NCI-H2081 treated with DMSO at 0.1 percent for 48 hours (cell line): ENCODE measurements at places on chromosomes 12 and 14.

DNA sequence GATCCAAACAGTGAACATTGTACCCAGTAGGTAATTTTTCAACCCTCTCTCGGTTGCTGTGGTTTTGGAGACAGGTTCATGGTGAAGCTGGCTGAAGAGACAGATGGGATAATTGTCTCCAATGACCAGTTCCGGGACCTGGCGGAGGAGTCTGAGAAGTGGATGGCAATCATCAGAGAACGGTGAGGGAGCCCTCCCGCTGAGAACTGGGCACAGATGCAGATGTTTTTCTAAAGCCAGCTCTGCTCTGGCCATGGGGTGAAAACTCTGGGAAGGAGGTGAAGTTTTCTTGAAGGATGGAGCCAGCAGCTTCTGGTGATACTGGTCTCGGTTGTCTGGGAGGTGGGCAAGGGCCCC is 6.2 kb downstream of the KHNYN start:
- no peak for DNase-seq

DNA sequence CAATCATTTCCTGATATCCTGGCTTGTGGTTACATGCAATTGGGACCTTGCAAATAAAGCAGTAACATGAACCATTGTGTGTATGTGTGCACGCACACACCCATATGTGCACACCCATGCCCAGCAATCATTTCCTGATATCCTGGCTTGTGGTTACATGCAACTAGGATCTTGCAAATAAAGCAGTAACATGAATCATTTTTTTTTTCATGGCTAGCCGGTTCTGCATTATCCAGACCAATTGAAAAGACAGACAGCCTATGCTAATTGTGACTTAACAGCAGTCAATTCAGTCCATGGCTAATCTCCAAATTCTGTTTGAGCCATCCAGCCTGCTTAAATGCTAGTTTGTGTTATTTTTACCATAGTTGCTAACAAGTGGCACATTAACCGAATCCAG is 134.3 kb downstream of the TTC7B start:
- DNase-seq, result no peak

- DNase-seq, result no peak
Measured at GRCh38 chr12:132437943-132438700, 51.8 kb upstream of the FBRSL1 start.

GRCh38 chr12:130803702-130804101 is 35.3 kb downstream of the STX2 start:
- no peak for DNase-seq

DNA sequence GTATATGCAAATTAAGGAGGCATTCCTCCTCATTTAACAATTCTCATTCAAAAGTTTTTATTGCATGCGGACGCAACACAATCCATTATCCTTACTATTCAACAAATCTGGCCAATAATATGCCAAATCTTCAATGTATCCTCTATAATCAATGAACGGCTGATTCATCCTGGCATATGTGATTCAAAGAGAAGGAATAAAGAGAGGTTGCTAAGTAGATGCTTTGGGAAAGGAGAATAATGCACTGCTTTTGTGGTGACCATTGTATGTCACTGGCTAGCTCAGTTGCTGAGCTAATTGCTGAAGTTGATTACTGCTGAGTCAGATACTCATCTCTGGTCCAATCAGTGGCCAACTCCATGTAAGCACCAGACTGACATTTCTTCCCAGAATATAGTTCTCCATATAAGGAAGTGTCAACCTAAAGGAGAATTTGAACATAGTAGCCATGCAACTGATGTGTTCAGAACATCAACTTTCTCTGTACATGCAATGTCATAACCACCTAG is 148.0 kb downstream of the PDZRN4 start:
- no peak for DNase-seq

- DNase-seq, result no peak
Measured at GRCh38 chr12:121533394-121534090, 47.3 kb downstream of the KDM2B start.

GRCh38 chr14:71143381-71144290 is 236.4 kb downstream of the PCNX1 start:
- no peak for DNase-seq

- DNase-seq, result no peak
Measured at GRCh38 chr12:96099421-96099820, 64.0 kb upstream of the LTA4H start.
